ENCODE measurements at places on chromosomes 1 and 21.

- DNase-seq = no peak
Observed at GRCh38 chr21:46131588-46131837, 23.9 kb downstream of the FTCD start.

GRCh38 chr1:26692211-26692792 lies 3.5 kb upstream of the ARID1A start:
- peak; percentile 46 for DNase-seq

DNA sequence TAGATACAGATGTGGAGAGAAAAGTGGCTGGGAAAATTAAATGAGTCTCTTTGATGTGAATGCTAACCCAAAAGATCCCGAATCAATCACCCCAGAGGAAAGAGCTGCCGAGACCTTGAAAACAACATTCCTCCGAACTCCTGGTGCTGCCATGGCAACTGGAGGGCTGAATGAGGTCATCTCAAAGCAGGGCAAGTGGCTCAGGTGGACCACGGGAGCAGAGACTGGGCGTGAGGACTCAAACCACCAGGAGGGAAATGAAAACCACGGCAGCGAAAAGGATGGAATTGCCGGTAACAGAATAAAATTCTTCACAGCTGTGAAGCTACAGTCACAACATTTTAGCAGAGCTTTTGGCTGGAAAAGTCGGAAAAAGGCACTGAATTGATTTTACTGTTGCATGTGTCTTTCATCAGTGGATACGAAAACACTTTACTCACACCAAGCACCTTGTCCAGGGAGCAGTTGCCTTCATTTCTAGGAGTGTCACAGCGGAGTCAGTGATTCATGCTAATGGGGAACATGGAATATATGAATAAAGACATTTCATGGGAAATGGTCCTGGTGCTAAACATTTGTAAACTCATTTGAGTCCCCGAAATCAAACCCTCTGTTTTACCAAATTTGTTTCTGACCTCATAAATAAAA lies 23.2 kb upstream of the BECN2 start:
- no peak for DNase-seq

DNA sequence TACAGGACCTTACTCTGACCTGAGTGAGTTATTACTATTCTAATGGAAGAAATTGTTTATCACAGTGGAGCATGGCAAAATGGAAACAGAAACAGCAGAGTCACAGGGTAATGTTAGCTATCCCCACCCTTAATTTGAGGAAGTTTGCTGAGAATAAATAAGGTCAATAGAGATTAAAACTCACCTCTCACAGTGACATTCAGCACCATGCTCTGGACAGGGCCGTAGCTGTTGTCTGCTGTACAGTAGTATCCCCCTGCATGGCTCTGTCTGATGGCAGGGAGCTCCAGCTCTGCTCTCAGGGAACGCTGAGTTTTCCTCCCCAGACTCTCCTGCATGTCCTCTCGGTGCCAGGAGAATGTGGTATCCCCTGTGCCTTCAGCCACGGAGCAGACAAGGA lies 11.9 kb downstream of the FCRL4 start:
- DNase-seq = no peak

DNA sequence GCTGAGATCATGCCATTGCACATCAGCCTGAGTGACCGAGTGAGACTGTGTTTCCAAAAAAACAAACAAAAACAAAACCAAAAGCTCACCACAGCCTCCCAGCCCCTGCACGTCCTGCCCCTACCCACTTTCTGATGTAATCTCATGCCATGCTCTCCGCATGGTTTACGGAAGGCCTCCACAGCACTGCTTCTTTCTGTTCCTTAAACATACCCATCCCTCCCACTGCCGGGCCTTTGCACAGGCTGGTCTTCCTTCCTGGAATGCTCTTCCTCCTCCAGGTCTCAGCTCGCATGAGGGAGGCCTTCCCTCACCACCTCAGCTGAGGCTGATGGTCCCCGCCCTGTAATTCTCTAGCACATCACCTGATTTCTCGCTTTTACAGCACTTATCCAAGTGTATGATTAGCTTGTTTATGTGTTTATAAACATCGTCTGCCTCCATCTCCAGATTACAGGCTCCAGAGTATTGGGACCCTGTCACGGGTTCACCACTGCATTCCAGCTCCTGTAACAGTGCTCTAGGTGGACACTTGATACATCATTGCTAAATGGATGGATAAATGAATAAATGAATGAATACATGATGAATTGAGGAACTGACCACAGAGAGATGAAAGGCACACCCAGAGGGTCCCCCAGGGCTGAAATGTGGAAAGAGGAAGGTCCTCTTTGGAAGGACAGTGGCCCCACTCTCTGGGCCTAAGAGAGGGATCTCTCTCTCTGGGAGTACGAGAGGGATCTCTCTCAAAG lies 22.1 kb downstream of the TCEA3 start:
- no peak for DNase-seq

DNA sequence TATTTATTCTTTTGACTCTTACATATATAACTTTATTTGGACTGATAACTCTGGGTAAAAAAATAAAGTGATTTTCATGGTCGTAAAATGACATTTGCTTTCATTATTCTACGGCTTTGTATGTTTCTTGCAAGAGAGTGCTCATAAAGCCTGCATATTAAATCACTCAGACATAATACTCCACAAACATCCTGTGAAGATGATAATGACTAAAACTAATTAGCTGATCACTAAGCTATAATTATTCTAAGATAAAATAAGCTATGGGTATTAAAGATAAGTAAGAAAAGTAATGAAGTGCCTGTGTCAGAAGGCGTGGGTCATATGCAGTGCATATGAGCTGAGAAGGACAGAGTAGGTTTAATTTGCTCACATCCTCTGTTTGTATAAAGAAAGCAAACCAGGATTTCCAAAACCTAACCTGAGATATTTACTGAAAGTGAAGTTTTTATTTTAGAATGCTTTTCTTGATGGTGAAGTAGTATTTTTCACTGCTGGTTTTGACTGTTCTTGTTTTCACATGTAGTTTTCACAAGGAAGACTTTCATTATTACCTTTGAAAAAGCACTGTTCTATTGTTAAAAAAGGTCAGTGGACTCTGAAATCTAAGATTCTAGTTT lies 278.8 kb downstream of the AMY1C start:
- DNase-seq = no peak

DNA sequence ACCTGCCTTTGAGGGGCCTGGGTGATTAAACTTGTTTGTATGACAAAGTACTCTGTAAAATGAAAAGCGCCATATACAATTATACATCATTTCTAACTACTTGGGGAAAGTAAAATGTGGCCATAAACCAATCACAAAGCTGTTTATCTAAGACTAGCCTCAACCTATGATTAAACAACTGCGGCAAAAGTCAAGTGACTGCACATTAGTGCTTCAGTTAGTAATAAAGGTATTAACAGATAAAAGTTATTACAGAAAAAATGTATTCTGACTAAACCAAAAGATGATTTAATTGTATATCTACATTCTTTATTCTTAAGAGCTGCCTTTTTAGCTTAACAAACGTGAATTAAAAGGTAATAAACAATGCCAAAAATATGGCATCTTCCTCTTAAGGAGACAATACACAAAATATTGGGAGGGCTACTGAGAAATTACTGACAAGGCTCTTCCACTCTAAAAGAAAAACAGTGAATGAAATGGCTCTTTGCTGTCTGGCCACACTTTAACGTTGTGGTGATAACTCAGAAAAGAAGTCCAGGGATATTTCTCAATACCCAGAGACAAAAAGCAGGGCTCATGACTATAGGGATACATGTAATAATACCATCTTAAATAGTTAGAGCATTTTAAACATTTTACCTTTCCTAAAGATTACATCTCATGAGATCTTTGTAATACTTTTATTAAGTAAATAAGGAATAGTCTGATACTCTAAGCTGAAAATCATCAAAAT lies 8.6 kb downstream of the ARHGAP29 start:
- no peak for DNase-seq

GRCh38 chr1:56477164-56478111 lies 101.9 kb downstream of the PLPP3 start:
- DNase-seq = no peak

DNA sequence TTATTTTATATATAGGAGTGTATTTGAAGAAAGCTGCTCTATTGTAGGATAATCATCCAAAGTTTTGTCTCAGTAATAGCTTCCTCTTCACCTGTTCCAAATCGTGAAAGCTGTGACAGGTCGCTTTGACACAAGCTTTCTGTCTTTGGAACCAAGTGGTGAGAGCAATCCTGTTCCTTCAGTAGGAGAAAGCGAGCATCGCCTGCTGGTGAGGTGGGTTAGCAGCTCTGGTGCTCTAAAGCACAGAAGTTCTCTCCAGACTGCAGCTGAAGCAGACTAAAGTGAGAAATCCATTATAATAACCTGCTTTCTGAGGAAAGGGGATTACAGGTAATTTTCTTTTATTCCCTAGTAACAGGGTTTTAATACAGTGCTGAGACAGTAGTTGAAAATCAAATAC lies 803.8 kb downstream of the ADGRL2 start:
- DNase-seq = no peak

DNA sequence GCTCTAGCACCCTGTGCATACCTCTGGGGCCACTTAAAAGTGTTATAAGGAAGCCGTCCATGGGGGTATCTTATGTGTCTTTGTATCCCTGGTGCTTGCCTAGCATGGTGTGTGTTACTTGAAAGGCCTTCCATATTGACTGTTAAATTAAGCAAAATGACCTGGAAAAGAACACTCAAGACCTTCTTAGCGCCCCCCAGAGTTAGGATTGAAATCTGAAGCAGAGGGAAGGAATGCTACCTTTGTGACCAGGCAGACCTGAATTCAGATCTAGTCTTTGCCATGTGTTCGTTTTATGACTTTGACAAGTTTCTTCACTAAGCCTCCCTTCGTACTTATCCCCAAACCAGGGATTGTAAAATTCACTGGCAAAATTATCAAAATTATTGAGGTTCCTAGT lies 59.9 kb downstream of the SLC22A15 start:
- no peak for DNase-seq

DNA sequence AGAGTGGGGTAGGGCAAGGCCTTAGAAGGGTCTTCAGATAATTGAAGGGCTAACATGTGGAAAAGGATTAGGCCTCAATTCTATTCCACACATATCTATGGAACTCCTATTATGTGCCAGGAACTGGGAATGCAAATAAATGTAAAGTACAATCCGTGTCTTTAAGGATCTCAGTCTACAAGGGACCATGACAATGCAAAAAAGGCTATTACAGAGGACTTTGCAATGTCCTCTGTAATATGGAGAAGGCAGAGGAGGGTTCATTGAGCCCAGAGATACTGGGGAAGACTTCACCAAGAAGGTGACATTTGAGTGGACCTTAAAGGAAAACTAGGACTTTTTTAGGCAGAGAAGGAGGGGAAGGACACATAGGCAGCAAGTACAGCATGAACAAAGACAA lies 4.5 kb upstream of the SCMH1 start:
- DNase-seq = no peak

DNA sequence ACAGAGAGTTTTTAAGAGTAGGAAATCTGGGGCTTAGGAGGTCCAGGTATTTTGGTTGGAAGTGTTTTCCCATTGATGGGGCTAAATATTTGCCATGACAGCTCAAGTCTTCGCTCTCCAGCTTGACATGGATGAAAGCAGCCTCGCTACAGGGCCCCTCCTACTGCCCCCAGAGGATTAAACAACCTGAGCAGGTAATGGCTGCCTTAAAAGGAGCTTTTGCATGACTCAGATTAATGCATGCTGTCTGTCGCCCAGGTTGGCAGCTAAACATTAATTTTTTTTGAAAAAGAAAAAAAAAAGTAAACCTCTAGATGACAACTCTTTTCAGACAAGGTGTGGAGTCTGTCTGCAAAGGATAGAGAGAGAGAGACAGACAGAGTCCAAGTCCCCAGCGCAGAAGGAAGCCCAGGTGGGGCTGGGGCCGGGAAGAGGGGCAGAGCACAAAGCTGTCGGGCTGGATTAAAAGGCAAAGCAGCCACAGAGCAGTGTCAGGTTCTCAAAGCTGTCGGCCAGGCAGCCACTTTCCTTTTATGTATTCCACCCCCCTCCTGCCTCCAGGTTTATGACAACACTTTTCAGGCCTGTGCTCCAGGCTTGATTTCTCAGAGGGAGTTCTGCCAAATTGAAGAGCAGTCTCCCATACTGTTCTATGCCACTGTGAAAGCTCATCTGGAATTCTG lies 127.9 kb downstream of the CLIC6 start:
- no peak for DNase-seq

- DNase-seq = no peak
Observed at GRCh38 chr1:196317535-196318522, 290.4 kb downstream of the KCNT2 start.

DNA sequence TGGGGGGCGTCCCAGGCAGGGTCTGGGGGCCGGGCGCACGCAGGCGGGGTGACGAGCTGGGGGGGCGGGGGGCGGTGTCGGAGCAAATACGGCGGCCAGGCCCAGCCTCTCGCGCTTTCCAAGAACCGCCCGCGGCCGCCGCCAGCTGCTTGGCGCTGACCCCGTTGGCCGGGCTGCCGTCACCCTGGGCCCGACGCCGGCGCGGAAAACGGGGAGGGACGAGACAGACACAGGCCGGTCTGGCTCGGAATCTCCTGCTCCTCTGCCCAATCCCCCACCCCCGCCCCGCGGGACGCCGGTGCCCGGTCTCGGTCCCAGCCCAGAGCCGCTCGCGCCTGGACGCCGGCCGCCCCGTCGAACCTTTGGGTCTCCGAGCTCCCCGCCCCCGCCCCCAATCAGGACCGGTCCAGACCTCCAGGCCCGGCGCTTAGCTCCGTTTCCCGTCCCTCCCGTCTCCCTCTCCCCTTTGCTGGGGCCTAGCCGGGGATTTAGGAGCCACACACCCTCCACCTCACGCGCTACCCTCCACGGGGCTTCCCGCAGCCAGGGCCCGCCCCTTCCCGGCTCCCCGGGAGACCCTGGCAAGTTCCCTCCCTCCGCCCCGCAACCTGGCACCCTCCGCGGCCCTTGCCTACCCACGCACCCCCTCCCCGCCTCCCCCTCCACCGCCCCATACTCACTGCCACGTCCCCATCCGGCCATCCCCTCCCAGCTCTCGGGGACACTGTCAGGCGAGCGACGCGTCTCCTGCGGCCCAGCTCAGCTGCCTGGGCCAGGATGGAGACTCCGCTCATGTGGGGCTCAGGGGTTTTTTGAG lies 800 bp upstream of the MMP23B start:
- DNase-seq = no peak

DNA sequence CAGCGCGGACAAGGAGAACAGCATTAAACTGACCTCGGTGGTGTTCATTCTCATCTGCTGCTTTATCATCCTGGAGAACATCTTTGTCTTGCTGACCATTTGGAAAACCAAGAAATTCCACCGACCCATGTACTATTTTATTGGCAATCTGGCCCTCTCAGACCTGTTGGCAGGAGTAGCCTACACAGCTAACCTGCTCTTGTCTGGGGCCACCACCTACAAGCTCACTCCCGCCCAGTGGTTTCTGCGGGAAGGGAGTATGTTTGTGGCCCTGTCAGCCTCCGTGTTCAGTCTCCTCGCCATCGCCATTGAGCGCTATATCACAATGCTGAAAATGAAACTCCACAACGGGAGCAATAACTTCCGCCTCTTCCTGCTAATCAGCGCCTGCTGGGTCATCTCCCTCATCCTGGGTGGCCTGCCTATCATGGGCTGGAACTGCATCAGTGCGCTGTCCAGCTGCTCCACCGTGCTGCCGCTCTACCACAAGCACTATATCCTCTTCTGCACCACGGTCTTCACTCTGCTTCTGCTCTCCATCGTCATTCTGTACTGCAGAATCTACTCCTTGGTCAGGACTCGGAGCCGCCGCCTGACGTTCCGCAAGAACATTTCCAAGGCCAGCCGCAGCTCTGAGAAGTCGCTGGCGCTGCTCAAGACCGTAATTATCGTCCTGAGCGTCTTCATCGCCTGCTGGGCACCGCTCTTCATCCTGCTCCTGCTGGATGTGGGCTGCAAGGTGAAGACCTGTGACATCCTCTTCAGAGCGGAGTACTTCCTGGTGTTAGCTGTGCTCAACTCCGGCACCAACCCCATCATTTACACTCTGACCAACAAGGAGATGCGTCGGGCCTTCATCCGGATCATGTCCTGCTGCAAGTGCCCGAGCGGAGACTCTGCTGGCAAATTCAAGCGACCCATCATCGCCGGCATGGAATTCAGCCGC lies 2.5 kb downstream of the S1PR1 start:
- DNase-seq = no peak
